ENCODE measurements at places on chromosomes 11 and 22. TPM values are rescaled to one million over a fixed set of nuclear protein-coding genes. Genes with fewer than 3 reads are reported as not detected.

The CHEK1 gene
- total RNA-seq: 30.3 TPM

The FAM181B gene
- total RNA-seq: not detected

The TMEM132A gene
- total RNA-seq: 8.3 TPM

The NAP1L4 gene
- 80.8 TPM for total RNA-seq

The C11orf24 gene
- 41.1 TPM for total RNA-seq

DNA sequence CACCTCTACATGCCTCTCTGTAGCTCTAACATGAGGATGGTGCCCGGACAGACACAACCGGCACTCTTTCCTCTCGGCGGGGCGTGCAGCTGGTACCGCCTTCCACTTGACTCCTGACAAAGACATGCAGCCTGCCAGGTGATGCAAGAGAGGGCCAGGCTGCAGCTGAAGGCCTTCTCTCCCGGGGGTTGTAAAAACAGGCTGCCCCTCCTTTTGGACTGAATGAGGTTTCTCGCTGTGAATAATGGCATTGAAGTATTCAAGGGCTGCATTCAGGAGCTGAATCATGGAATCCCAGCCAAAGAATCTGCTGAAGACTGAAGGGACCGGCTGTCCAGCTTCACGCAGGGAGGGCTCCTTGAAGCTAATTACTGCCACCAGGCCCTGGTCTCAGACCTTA is 110.9 kb downstream of the GALNT18 start:
- H3K27ac ChIP-seq: no peak overlapping the region
- no peaks in the 10 kb centered on the region for H3K4me1 ChIP-seq
- H3K36me3 ChIP-seq: no peaks in the 10 kb centered on the region
- H3K27me3 ChIP-seq: peaks cover 6% of the 10 kb centered on the region
- peak; percentile 17 for DNase-seq
- no peak overlapping the region for H3K4me3 ChIP-seq

DNA sequence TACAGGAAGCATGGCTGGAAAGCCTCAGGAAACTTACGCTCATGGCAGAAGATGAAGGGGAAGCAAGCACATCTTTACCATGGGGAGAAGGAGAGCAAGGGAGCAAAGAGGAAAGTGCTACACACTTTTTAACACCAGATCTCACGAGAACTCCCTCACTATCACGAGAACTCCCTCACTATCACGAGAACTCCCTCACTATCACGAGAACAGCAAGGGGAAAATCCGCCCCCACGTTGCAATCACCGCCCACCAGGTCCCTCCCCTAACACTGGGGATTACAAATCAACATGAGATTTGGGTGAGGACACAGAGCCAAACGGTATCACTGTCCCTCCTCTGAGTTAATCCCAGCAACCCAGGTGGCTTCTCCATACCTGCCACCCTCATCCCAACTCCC is 84.5 kb downstream of the MN1 start:
- no peak for DNase-seq
- peaks cover 7% of the 10 kb centered on the region for H3K4me1 ChIP-seq
- H3K36me3 ChIP-seq: no peaks in the 10 kb centered on the region
- H3K27me3 ChIP-seq: no peaks in the 10 kb centered on the region
- no peak overlapping the region for H3K27ac ChIP-seq

DNA sequence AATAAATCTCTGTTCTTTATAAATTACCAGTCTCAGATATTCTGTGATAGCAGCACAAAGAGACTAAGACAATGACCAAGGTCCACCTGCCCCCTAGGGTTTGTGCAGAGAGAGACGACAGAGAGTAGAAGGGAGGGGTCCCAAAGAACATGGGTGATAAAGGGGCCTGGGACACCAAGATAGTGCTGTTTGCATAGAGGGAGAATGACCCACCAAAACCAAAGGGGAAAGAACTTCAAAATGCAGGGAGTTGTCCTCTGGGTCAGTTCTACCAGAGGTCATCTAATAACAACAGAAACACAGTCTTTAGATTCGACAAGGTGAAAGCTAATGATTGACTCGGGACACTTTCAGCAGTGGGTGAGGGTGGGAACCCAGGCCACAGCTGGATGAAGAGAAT is 23.7 kb downstream of the FAM227A start:
- DNase-seq: no peak
- no peaks in the 10 kb centered on the region for H3K27me3 ChIP-seq
- H3K4me1 ChIP-seq: no peaks in the 10 kb centered on the region
- H3K36me3 ChIP-seq: peaks cover 6% of the 10 kb centered on the region
- H3K27ac ChIP-seq: no peak overlapping the region

GRCh38 chr11:104944076-104944475 is 24.3 kb downstream of the CASP4 start:
- no peaks in the 10 kb centered on the region for H3K4me1 ChIP-seq
- no peak overlapping the region for H3K4me3 ChIP-seq
- no peaks in the 10 kb centered on the region for H3K27me3 ChIP-seq
- peak; percentile 18 for DNase-seq
- H3K36me3 ChIP-seq: peaks cover 22% of the 10 kb centered on the region
- H3K27ac ChIP-seq: no peak overlapping the region

DNA sequence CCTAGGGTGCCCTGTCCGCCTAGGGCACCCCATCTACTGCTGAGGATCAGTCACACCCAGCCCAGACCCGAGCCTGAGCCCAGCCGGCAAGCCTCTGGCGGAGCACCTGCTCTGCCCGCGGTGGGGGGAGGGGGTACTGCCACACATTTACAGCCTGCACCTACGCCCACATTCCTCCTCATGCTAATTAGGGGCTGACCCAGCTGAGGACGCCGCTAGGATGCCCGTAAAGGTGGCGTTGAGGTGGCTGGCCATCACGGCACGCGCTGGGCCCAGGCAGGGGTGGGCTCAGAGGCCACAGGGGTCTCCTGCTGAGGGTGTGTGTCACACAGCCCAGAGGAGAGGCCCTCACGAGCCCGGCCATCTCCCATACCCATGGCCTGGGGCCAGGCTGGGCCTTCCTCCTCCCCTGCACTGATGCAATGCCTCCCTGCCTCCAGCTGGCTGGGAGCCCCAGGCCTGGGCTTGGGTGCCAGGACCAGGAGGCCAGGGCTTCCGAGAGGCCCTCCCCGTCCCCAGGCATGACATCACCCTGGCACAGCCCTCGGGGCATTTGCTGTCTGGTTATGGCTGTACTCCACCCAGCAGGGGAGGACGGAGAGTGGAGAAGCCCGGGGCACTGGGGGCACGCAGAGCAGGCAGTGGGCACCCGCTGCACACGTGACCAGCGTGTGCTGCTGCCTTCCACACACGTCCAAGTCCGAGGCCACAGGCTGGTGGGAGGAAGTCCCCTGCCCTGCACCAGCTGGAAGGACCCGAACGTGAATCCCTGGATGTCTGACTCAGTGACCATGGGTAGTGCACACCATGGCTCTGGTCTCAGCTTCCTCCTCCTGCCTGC is 12.7 kb downstream of the DUSP8 start:
- H3K27me3 ChIP-seq: no peaks in the 10 kb centered on the region
- H3K4me1 ChIP-seq: peaks cover 24% of the 10 kb centered on the region
- H3K27ac ChIP-seq: peak overlapping the region; percentile 62
- peaks cover 16% of the 10 kb centered on the region for H3K36me3 ChIP-seq
- no peak overlapping the region for H3K4me3 ChIP-seq

GRCh38 chr22:23369054-23369685 is 188.9 kb downstream of the BCR start:
- H3K4me1 ChIP-seq: no peaks in the 10 kb centered on the region
- no peak overlapping the region for H3K4me3 ChIP-seq
- H3K36me3 ChIP-seq: no peaks in the 10 kb centered on the region

DNA sequence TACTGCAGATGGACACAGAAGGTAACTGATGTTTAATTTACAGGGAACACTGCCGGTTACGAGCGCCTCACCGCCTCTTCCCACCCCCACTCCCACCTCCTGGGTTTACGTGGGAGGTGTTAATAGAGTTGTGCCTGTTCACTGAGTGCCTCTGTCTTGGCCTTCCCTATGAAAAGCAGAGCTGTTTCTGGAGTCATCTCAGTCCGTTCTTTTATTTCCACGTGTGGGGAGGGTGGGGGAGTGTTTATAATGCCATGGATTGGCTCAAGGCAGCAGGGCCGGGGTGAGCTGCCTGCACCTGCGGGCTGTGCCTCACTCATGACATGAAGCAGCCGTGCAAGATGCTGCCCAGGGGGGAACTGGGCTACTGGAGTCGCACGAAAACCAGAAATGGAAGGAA is 322.7 kb downstream of the CADM1 start:
- H3K4me1 ChIP-seq: no peaks in the 10 kb centered on the region
- peaks cover under 1% of the 10 kb centered on the region for H3K36me3 ChIP-seq
- H3K27ac ChIP-seq: no peak overlapping the region
- no peak for DNase-seq
- H3K4me3 ChIP-seq: no peak overlapping the region

DNA sequence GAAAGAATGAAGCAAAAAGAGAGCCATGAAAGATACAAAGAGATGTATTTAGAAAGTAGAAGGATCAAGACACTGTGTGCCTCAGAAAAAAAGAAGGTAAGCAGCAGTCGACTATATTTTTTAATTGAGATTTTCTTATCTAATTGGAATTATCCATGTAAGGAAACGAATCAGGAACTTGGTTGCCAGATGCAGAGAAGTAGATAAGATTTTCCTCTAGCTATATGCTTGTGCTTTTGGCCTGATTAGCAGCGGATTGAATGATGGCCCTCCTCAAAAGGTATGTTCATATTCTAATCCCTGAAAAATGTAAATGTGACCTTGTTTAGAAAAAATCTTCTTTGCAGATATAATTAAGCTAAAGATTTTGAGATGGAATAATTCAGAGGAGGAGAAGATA is 43.9 kb upstream of the CARD18 start:
- no peaks in the 10 kb centered on the region for H3K27me3 ChIP-seq
- no peaks in the 10 kb centered on the region for H3K36me3 ChIP-seq
- H3K27ac ChIP-seq: no peak overlapping the region
- peaks cover 2% of the 10 kb centered on the region for H3K4me1 ChIP-seq
- DNase-seq: no peak
- no peak overlapping the region for H3K4me3 ChIP-seq

- no peak overlapping the region for H3K4me3 ChIP-seq
- H3K27me3 ChIP-seq: no peaks in the 10 kb centered on the region
- no peaks in the 10 kb centered on the region for H3K4me1 ChIP-seq
- DNase-seq: no peak
- H3K36me3 ChIP-seq: no peaks in the 10 kb centered on the region
Measured at GRCh38 chr11:81888391-81888790, 845.3 kb downstream of the FAM181B start.

- DNase-seq: no peak
- no peaks in the 10 kb centered on the region for H3K4me1 ChIP-seq
- H3K27me3 ChIP-seq: no peaks in the 10 kb centered on the region
- H3K4me3 ChIP-seq: no peak overlapping the region
Measured at GRCh38 chr11:134515081-134515960, 103.3 kb upstream of the B3GAT1 start.

DNA sequence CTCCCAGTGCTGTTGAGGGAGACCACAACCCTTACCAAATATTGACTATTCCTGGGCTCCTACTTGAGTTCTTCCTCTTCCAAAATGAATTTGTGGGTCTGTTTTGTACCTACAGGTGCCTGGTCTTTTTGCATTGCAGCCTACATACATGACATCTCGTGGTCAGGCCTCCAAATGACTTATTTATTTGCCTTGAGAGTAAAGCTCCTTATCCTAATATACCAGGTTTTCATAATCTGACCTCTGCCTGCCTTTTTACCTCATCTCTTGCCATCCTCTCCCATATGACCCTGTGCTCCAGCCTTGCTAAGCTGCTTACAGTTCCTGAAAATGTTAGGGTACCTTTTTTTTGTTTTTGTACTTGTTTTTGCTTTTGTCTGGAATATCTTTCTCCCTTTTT is 130.4 kb downstream of the UVRAG start:
- H3K4me1 ChIP-seq: 0 out of 2 replicates have a peak, but pooled peaks cover 2% of the 10 kb centered on the region
- no peak overlapping the region for H3K27ac ChIP-seq
- DNase-seq: no peak
- H3K4me3 ChIP-seq: no peak overlapping the region
- H3K36me3 ChIP-seq: no peaks in the 10 kb centered on the region

GRCh38 chr11:132032555-132032954 is 662.1 kb downstream of the NTM start:
- H3K4me3 ChIP-seq: no peak overlapping the region
- no peaks in the 10 kb centered on the region for H3K27me3 ChIP-seq
- H3K36me3 ChIP-seq: no peaks in the 10 kb centered on the region
- peak; percentile 92 for DNase-seq
- no peak overlapping the region for H3K27ac ChIP-seq

DNA sequence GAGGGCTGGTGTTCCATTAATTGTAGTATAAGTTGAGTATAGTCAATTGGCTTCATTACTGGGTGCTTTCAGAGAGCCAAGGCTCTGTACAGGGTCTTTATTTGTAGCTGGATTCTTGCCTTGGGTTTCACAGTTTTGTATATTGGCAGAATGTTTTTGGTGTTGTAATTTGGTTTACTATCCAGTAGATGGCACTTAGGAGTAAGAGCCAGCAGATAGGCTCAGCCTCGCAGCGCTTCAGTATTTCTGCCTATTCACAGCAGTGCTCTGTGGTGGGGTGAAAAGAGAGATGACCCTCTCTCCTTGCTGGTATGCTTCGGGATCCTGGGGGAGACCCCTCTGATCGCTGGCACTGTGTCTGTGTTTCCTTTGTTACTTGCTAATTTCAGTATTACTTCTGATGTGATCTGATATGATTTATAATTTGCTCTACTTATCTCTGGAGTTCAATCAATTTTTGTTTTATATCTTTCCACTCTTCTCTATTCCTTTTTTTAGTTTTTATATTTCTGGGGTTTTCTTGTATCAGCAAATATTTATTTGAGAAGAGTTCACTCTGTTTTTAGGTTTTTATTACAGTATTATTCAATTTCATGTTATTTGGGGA is 52.2 kb downstream of the ANO5 start:
- H3K4me3 ChIP-seq: no peak overlapping the region
- no peak overlapping the region for H3K27ac ChIP-seq
- H3K27me3 ChIP-seq: no peaks in the 10 kb centered on the region
- H3K4me1 ChIP-seq: no peaks in the 10 kb centered on the region

GRCh38 chr11:9008011-9008550 is 4.3 kb upstream of the NRIP3 start:
- no peak overlapping the region for H3K4me3 ChIP-seq
- H3K36me3 ChIP-seq: no peaks in the 10 kb centered on the region
- H3K27ac ChIP-seq: no peak overlapping the region
- peaks cover 39% of the 10 kb centered on the region for H3K27me3 ChIP-seq
- no peak for DNase-seq

GRCh38 chr11:44627911-44628729 is 62.7 kb downstream of the CD82 start:
- no peaks in the 10 kb centered on the region for H3K36me3 ChIP-seq
- DNase-seq: peak; percentile 49
- peaks cover 5% of the 10 kb centered on the region for H3K4me1 ChIP-seq
- H3K27ac ChIP-seq: no peak overlapping the region

GRCh38 chr11:8765294-8765693 is 82.7 kb downstream of the RPL27A start:
- peak; percentile 85 for DNase-seq
- peaks cover 39% of the 10 kb centered on the region for H3K4me1 ChIP-seq
- H3K27me3 ChIP-seq: no peaks in the 10 kb centered on the region
- no peaks in the 10 kb centered on the region for H3K36me3 ChIP-seq
- no peak overlapping the region for H3K4me3 ChIP-seq
- peak overlapping the region; percentile 48 for H3K27ac ChIP-seq

Data from IMR-90 (cell line).